Activated CD8-positive, alpha-beta memory T cell treated with anti-CD3 and anti-CD28 coated beads, Interleukin-2, amount 10 ng/mL, durations not matched to agents 7 days and 5 days (primary cell): ENCODE measurements at places on chromosomes 2 and 18. TPM values are rescaled to one million over a fixed set of nuclear protein-coding genes. Genes with fewer than 3 reads are reported as not detected.

IL36G gene
- not detected for total RNA-seq

CCDC148 gene
- total RNA-seq, result not detected

SULT1C4 gene
- total RNA-seq, result not detected

RNF125 gene
- total RNA-seq, result 31.9 TPM

G6PC2 gene
- not detected for total RNA-seq

MARCHF4 gene
- total RNA-seq, result not detected
